ENCODE measurements at places on chromosomes 1 and 21.

DNA sequence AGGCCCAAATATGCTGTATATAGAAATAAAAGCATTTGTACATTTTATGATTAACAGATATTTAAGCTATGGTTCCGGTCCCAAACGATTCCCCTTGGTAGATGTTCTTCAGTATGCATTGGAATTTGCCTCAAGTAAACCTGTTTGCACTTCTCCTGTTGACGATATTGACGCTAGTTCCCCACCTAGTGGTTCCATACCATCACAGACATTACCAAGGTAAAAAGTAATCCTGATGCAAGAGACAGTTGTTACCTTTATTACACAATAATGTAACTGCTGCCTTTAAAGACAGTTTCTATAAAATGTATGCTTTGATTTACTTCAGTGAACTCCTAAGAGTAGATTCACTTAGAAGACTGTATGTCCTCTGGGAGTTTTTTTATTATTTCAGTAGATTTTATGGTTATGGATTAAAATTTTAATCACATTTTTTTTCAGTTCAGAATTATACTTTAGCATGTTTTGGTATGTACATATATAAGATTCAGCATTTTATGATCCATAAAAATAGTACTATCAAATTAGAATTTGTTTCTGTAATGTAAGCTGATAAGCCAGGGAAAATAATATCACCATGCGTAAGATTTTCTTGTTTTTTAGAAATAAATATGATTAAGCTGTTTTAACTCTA, 96.5 kb downstream of the USP25 start:
- DNase-seq = no peak

- no peak for DNase-seq
Observed at GRCh38 chr1:180836449-180836848, 76.2 kb upstream of the KIAA1614 start.

DNA sequence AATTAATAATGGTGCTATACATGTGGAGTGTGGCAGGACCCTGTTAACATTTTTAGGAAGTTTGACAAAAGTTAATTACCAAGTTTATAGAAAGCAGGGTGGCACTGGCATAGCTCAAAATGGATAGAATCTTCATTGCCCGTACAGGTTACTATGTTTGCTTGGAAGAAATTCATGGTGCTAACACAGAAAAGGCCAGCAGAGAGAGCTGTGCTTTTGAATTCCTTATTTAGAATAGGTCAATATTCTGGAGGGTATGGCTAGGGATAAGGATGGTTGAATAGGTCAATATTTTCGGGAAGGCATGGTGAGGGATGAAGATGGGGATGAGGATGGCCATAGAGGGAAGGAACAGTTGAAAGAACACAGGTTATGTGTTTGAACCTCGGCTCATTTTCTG, 345.1 kb downstream of the LMO4 start:
- no peak for DNase-seq

- DNase-seq = no peak
Observed at GRCh38 chr1:121414905-121415304, 230.1 kb downstream of the SRGAP2C start.

GRCh38 chr1:207155028-207155427, 51.0 kb downstream of the C4BPA start:
- DNase-seq = no peak

GRCh38 chr1:21175324-21175669, 1.4 kb downstream of the EIF4G3 start:
- DNase-seq = no peak

DNA sequence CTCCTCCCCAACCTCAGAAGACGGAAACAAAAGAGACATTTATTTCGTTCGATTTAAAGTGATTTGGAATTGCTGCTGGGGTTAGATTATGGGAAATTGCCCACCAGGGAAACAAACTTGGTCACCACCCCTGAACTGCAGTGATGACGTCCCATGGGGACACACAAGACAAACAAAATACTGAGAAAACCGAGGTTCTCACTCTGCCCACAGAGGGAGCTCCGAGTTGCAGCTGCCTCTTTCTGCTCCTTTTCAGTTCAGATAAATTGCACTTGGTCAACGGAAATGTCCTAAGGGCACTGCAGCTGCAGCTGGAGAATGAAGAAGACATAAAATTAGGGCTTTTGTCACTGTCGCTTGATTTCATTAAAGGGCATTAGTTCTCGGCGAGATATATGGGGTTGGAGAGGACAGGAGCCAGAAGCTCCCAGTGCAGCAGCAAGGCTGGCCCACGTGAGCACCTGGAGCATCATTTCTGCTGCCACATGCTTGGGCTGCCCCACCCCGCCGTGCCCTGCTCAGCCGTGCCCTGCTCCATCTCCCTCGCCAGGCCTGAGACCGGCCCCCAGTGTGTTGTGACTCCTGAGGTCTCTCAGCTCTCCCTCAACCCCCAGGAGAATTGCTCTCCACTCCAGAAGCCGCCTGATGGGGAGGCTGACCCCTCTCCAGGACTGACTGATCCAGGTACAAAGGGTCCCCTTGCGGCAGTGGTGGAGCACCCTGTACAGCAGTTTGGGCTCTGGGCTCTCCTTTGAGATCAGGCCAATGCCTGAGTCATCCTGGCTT, 231.7 kb upstream of the AJAP1 start:
- no peak for DNase-seq

DNA sequence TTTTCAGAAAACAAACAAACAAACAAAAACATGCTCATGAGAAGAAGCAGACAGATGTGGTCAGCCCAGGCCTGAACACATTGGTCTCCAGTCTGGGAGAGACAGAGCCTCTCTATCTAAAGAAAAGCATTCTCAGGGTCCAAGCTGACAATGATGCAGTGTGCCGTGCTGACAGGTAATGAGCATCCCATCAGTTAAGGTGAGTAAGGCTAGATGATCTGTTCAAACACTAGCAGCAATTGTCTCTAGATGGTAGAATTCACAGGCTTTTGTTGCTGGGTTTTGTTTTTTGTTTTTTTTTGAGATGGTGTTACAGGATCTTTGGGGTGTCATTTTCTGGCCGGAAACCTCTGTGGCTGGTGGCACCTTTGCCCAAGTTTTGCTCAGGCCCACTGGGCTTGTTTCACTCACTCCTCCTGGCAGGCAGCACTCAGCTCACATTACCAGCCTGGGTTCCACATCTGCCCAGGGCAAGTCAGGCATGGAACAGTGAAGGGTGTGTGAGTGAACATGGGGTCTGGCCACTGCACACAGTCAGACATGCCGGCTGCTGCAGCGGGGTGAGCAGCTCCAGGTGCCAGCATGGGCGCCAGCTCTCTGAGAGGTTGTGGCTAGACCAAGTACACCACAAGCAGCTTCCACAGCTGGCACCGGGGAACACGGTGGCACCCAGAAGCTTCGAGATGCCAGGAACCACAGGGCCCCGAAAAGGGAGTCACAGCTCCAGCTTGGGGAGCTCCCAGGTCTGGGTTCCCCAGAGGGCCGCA, 2.5 kb upstream of the C1QA start:
- no peak for DNase-seq

- no peak for DNase-seq
Observed at GRCh38 chr1:95640746-95641145, 406.7 kb downstream of the RWDD3 start.

- no peak for DNase-seq
Observed at GRCh38 chr1:23555270-23555985, 3.9 kb downstream of the ID3 start.

GRCh38 chr1:107394301-107394700, 253.5 kb downstream of the NTNG1 start:
- DNase-seq = no peak

DNA sequence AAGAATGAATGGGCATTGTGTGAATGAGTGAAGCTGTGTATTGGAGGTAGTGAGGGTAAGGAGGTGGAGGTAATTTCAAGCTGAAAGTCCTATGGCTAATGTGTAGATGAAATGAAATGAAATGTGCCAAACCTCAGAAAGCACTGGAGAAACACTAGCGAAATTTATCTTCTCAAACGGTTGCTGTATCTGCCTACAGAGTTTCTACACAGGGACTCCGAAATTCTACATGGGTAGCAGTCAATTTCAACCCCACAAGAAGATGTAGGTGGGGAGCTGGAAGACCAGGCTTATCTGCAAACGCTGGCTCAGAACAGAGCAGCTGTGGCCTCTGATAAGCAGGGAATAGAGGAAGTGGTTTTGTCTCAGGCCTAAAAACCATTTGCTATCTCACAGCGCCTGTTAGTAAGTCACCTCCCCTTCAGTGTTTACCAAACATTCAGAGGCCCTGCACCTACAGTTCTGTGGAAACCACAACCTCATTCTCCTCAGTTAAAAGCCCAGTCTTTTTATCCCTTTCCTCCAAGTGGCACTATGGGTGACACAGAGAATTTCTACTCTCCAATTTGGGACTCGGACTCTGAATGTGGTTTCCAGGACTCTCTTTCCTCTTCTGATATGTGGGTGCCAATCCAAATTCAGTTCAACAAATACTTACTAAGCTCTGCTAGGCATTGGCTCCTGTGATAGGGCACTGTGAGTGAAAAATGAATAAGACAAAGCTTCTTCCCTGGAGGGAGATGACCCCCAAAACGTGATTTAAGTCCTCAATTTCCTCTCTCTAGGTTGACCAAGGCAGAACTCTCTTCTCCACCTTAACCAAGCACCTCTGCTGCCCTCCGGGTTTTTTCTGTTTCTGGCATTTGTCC, 17.2 kb upstream of the SLAMF6 start:
- no peak for DNase-seq

DNA sequence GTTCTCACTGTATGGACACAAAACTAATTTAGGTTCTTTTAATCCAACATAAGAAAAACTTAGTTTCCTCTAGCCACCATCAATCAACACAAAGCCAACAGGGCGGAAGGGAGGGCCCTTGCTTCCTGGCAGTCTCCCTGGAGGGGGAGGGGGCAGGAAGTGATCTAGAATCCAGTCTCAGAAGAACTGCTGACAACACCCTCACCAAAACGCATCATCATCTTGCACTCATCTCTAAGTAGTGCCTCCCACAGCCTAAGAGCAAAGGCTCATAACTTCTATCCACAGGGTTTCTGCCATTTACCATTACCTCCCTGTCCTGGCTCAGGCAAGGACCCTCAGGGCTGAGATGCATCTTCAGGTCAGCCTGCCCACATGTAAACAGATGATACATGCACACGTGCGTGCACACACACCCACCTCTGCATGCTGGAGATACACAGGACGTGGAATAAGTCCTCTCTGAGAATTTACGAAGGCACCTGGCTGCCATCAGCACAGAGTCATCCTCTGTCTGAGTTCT, 20.5 kb downstream of the HIVEP3 start:
- DNase-seq = no peak

DNA sequence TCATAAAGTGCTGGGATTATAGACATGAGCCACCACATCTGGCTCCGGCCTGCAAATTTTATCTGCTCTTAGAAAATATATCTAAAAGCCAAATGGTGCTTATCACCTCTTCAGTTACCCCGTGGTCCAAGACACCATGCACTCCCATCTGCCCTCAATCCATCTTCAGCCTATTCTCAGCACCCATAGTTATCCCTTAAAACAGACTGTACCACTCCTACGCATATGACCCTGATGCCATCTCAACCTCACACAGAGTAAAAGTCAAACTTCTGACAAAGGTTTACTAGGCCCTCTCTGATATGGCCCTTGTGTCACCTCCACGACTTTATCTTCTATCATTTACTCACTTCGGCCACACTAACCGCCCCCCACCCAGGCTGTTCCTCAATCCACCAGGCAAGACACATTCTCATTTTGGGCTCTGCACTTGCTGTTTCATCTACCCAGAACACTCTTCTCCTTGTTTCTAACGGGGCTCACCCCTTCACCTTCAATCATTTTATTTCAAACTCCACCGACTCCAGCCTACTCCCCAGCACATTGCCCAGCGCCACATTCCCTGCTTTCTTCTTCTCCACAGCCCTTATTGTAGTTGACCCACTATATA, 33.0 kb downstream of the USP48 start:
- no peak for DNase-seq

DNA sequence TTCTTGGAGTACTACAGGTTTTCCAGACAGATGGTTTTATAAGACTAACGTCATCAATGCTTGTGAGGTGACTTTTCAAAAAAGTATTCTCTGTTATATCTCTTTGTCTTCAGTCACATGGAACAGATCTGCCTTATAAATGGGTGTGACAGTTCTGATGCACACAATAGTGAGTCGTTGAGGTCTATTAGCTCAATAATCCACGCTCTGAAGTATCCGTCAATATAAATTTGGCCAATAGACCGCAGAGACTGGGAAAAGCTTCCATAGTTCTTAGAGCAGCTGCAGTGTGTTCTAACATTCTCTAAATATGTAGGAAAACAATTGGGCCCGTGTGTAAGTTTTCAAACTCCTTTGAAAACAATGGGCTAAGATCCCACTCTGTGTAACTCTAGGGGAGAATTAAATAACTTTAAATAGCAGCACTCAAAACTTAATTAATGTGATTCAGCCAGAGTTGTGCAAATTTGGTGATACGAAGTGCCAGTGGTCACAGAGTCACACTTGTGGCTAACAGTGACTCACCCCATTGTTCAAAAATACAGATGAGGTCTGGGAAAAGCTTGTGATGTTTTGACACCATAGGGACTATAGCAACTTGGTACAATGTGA, 316.0 kb downstream of the LMO4 start:
- no peak for DNase-seq

- no peak for DNase-seq
Observed at GRCh38 chr1:8844501-8845006, 27.1 kb upstream of the RERE start.

DNA sequence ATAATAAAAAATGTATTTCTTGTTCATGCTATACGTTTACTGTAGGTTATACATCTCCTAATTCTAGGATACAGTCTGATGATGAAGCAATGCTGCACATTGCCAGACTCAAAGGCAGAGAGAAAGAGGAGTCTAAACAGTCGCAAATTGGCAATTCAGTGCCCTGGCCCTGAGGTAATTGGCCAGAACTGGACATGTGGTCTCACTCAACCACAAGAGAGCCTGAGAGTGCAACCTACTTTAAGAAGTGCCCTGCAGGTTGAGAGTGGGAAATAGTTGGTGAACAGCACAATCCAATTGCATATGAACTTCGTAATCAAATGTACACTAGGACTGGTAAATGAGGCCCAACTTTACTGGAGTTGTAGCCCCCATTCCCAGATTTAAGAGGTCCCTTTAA, 5.0 kb upstream of the SLC35A3 start:
- DNase-seq = no peak

- DNase-seq = no peak
Observed at GRCh38 chr1:12464045-12464461, 154.0 kb downstream of the DHRS3 start.

DNA sequence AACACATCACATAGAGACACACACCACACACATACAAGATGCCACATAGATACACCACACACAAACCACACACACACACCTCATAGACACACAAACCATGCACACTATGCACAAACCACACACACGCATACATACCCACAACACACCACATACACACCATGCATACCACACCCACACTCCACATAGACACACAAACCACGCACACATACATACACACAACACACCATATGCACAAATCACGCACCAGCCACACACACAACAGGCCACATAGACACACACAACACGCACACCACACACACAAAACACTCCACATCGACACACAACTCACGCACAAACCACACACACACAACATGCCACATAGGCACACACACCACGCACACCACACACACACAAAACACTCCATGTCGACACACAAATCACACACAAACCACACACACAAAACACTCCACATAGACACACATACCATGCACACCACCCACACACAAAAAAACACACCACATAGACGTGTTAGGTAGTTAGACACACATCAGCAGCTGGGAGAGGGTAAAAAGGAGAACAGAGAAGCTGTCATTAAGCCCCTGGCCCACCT, 49.5 kb upstream of the SLC19A1 start:
- no peak for DNase-seq

GRCh38 chr1:59747420-59748024, 67.2 kb upstream of the HOOK1 start:
- no peak for DNase-seq

All from cortex of kidney (tissue), 1 donor.